ENCODE measurements at places on chromosomes 6 and 20.

- DNase-seq = peak; percentile 69
These were observed 10.5 kb downstream of the SNX3 start for GRCh38 chr6:108250240-108250866.

- DNase-seq = peak; percentile 86
These were observed at the start of gene TAF4 for GRCh38 chr20:62065674-62066338. TAF4 (minus strand) TSS chr20:62065881; CDS start chr20:62065810, 71 bp downstream.

DNA sequence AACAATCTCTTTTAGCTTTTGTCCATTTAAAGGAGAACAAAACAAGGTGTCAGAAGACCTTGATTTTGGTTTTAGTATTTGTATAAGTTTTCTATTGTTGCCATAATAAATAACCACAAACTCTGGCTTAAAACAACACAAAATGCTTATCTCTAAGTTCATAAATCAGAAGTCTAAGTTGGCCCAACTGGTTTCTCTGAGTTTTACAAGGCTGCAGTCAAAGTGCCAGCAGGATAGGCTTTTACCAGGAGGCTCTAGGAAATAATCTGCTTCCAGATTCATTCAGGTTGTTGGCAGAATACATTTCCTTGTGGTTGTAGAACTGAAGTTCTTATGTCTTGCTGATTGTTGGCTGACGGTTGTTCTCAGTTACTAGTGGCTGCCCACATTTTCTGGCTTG is 147.2 kb upstream of the HMGCLL1 start:
- DNase-seq = no peak

DNA sequence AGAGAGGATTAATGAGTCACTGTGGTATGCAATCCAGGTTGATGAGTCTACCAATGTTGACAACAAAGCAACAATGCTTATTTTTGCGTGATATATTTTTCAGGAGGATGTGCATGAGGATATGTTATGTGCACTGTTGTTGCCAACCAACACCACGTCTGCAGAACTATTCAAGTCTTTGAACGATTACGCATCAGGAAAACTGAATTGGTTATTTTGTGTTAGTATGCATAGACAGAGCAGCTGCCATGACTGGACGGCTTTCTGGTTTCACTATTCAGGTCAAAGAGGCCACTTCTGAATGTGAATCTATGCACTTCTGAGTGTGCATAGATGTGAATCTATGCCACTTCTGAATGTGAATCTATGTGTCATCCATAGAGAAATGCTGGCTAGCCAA is 134.0 kb upstream of the GRIK2 start:
- no peak for DNase-seq

DNA sequence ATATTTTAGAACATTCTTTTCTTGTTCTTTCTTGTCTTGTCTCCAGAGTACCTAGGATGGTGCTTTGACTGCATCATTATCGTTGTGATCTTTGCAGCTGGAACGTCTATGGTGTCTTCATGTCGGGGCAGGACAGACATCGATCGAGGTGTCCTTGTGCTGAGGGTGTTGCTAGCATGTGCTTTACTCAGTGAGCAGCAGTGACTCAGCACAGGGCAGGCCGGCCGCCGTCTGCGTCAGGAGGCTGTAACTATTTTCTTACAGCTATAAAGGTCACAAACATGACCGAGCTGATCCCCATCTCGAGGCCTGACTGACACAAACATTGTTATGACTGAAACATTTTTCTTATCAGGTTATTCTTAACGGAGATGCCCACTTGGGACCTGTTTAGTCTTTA is 14.9 kb upstream of the CTCFL start:
- DNase-seq = no peak

GRCh38 chr6:158068156-158068892 is 86.7 kb downstream of the SYNJ2 start:
- DNase-seq = no peak

DNA sequence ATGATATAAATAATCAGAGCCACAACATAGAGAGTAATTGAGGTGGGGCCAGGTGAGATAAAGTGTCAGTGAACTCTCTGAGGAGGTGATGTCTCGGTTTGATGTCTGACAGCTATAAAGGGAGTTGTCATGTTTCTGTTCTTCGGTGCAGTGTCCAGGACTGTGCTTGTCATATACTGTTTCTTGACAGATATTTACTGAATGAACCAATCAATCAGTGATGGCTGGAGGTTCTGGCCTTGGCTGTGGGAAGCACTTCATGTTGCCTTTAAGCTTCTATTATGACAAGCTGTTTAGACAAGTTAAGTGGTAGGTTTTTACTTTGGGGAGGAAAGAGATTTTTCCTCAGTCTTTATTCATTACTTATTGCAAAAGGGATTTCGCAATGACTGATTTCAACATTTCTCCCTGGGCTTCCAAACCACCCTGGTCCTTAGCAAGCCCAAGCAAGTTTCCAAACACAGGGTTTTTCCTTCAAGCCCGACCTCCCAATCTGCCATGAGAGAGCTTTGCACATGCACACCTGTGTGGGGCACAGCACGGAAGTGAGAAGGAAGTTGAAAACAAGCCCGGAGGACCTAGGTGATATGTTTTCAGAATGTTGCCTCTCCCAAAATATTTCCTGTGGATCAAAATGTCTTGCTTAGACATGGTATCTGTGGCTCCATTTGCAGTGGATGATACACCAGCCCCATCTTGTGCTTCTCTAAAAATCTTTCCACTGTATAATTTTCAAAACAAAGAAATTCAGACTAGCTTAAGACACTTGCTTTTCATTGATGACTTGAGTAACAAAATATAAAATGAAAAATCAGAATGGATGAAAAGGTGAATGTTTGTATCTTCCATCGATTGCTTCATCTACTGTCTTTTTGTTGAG is 567.3 kb upstream of the BTBD3 start:
- peak; percentile 8 for DNase-seq

DNA sequence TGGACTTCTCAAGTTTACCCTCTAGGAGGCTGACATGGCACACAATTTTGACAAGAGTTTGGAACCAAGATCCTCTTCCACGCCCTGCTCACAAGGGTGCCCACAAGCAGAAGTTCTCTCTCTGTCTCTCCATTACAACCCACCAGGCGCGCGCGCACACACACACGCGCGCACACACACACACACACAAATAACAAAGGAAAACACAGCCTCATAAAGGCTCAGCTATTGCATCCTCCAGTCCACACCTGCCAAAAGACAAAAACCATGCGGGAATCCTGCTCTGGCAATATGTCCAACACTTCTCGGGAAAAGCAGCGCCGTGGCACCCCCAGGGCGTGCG is 870 bp downstream of the PAK5 start:
- DNase-seq = no peak

GRCh38 chr6:37308069-37308815 is 45.5 kb upstream of the RNF8 start:
- DNase-seq = no peak

GRCh38 chr20:34022839-34023234 is 29.1 kb downstream of the RALY start:
- DNase-seq = no peak

DNA sequence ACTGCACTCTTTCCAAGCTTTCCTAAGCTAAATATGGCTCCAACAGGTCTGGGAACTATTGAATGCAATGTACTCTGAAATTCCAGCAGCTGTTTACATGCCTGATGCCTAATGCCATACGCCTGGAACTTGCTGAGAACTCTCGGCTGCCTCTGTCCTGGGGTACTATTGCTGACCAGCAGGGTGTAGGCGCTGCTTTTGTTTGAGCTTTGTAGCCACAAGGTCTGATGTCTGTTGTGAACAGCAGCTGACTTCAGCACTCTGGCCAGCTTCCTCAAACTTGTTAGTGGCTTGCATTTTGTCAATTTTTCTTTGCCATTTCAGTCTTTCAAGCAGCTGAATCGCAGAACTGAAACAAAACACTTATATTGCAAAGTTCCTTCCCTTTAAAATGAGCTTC is 26.7 kb downstream of the SAYSD1 start:
- DNase-seq = peak; percentile 78

- no peak for DNase-seq
These were observed 34.5 kb downstream of the HCRTR2 start for GRCh38 chr6:55208478-55209458.

- DNase-seq = peak; percentile 67
These were observed 35.6 kb upstream of the PNRC1 start for GRCh38 chr6:89045011-89045387.

DNA sequence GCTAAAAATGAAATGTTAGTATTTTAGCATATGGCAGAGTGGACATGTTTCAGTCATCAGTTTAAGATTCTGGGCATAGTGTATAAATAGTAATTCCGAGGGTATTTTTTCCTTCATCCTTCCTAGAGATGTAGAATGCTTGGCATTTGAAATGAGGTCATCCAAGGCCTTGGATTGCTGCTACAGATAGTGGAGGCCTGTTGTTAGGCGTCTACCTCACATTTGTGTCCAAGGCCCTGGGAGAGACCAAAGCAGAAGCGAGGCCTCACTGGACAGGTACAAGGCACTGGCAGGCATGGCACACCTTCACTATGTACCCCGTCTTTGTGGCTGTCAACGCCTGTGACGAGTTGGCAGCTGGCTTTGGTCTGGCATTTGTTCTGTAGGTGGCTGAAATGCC is 58.0 kb downstream of the DTD1 start:
- DNase-seq = no peak

GRCh38 chr20:44031001-44031574 is 116.4 kb downstream of the TOX2 start:
- DNase-seq = no peak
